Activated T-helper 17 cell treated with anti-CD3 and anti-CD28 coated beads, Interleukin-2, amount 50 U/mL, for 72 hours (primary cell): ENCODE measurements at places on chromosomes 6 and 20. TPM values are rescaled to one million over a fixed set of nuclear protein-coding genes. Genes with fewer than 3 reads are reported as not detected.
A peak's percentile ranks its signal among the peaks of the same experiment; 100 is the strongest.

DNA sequence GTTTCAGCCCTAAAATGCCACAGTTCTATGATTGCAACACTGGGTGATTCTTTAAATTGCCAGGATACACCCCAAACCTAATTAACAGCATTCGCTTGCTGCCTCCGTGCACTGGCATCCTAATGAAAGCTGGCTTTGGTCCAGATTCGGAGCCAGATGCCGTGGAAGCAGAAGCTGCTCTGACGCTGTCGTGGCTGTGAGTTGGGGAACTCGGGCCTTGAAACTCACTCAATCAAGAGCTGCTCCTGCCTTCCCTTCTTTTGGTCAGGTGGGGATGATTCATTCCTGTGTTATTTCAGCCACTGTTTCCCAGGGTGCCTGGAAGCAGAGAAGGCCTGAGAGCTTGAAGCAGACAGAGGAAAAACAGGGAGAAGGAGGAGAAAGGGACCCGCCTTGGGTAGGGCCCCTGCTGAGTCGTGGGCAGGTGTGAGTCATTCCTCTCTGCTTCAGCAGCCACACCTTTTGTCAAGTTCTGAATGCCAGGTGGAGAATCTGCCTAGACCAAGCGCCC lies 36.2 kb upstream of the DSP start:
- ATAC-seq, result peak; percentile 45

GRCh38 chr6:151286214-151286613 lies 46.4 kb downstream of the AKAP12 start:
- no peak for ATAC-seq

The TMEM151B gene
- 0.05 TPM for total RNA-seq

The C2 gene
- total RNA-seq, result 0.58 TPM

- no peak for ATAC-seq
Observed at GRCh38 chr20:61052195-61052750, 199.8 kb upstream of the CDH4 start.

- no peak for ATAC-seq
Observed at GRCh38 chr6:128350416-128351254, 169.8 kb downstream of the PTPRK start.

The REV3L gene
- 20.7 TPM for total RNA-seq

The SIRPA gene
- 0.05 TPM for total RNA-seq

The NOX3 gene
- total RNA-seq, result not detected

DNA sequence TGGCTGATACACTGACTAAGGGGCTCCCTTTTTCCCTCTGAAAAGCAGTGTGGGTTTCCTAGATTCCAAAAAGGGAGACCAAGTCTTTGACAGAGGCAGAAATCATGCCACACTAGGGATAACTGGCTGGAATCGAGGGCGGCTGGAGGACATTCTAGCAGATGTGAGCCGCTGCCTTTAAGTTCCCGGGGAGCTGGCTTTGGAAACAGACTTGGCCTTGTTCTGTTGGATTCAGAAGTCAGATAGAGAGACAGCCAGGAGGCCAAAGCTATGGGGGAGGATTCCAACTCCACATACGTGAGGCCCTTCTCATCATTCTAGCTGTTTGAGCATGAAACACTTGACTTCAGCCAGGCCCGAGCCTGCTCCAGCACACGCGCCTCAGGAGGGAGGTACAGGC lies 109.9 kb upstream of the FOXC1 start:
- ATAC-seq, result no peak

The NR2E1 gene
- total RNA-seq, result not detected

The KCNK16 gene
- total RNA-seq, result not detected

The CCM2L gene
- total RNA-seq, result not detected

DNA sequence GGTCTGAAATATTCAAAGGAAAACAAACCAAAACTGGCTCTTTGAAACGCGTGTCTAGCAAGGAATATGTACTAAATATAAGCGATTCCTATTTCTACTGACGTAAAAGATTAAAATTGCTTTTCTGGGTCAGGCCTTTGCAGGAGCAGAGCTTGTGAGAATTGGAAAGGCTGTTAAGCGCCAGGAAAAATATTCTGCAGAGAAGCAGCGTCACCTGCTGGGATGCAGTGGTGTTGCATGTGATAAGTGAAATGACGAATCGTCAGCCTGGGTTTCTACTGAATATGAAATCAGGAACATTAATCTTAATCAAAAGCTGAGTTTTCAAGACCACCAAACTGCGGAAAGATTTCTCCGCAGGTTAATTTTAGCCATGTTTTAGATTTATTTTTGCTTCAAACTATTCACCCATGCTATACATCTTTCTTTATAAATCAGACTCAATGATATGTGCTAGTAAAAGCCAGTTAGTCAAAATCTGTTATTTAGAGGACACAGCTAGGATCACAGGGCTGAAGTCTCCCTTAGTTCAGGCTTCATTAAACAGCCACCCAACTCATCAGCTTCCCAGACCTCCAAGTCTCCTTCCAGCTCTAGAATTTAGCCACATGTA lies 67.4 kb downstream of the ALDH8A1 start:
- no peak for ATAC-seq

DNA sequence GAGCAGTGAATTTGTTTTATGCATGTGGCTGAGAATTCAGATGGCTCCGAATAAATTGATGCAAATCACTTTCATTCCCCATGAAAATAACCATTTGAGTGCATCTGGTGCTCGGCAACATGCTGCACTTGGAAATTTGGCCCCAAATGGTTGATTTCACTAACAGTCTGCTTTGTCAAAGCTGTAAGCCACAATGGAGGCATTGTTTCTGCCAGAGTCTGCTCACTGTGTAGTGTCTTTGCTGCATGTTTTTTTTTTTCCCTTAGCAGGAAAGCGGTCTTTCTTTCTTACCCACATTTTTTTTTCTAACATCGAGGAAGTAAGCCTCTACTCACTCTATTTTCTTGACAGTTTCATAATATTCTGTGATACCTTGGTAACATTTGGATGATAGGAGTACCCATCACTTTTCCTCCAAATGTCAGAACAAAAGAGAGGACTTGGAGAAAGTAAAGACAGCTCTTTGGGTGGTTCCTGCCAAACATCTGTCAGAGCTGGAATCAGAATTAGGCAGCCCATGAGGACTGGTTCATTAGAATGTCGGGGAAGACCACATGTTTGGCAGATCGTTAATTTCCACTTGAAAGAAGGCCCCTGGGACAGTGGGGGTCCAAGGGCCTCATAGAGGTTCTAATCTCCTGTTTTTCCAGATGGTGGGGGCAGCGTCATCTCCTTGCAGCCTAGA lies 149.5 kb downstream of the DOK5 start:
- no peak for ATAC-seq

DNA sequence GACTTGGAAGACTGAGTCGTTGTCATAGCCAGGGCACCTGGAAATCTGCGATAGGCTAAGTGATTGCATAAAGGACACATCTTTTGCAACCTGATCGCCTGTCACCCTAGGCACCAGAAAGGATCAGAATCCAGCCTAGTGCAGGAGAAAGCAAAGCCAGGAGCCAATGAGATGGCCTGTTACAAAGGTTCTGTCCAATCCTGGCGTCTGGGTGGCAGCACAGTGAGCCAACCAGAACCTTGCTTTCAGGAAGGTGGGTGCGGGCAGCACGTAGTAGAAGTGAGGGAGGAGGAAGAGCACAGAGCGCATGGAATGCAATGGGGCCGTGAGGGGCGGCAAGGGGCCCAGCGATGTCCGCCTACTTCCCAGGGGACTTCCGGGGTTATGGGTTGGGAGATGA lies 120.4 kb upstream of the GGTLC1 start:
- ATAC-seq, result peak; percentile 67

The IL20RA gene
- total RNA-seq, result 0.06 TPM

The BMP2 gene
- not detected for total RNA-seq

The C6orf132 gene
- total RNA-seq, result 0.22 TPM

The FAM83C gene
- total RNA-seq, result not detected

GRCh38 chr6:168609914-168610490 lies 169.0 kb downstream of the SMOC2 start:
- ATAC-seq, result no peak

The HELZ2 gene
- total RNA-seq, result 12.6 TPM

GRCh38 chr20:52859156-52859876 lies 112.8 kb upstream of the TSHZ2 start:
- ATAC-seq, result no peak

DNA sequence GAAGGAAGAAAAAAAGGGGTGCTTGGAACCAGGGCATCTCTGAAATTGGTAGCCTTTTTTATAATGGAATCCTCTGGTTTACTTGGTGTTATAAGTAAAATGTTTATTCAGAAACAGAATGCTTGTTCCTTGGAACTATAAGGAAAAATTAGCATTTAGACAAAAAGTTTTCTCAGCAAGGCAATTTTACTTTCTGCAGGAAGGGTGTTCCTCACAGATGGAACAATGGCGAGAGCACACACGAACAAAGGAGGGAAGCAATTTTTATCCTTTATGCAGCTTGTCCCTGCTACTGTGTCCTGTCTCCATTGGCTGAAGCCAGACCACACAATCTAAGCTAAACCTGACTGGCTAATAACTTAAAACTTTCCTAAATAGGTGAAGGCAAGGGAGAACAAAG lies 22.7 kb upstream of the FANCE start:
- ATAC-seq, result no peak

- ATAC-seq, result no peak
Observed at GRCh38 chr6:163608204-163608644, 193.7 kb downstream of the QKI start.

- no peak for ATAC-seq
Observed at GRCh38 chr6:16130437-16130891, 1.6 kb downstream of the MYLIP start.

DNA sequence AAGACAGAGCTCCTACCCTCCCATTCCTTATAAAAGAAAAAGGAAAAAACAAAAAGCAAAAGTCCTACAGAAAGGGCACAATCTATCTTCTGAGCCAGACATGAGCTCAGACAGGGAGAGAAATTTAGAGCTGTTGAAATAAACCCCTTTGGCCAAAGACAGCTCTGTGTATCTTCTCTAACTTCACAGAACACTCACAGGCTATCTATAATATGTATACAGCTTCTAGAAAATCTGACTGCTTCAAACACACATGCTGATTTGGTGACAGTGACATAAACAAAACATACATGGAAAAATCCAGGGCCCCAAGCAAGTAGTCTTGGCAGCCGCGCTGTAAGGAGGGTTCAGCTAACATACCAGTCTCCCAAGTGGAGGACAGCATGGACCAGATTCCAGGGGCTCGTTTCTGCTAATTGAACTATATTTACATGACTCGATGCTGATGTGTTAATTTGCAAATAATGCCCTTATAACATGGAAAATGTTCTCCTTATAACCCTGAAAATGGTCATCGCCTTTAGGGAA lies 37.0 kb downstream of the MTFR2 start:
- no peak for ATAC-seq

The EPPIN gene
- total RNA-seq, result not detected

GRCh38 chr6:15342114-15342513 lies 96.2 kb downstream of the JARID2 start:
- ATAC-seq, result no peak

The CAGE1 gene
- 0.16 TPM for total RNA-seq

GRCh38 chr6:90209527-90209926 lies 87.1 kb downstream of the BACH2 start:
- no peak for ATAC-seq

- no peak for ATAC-seq
Observed at GRCh38 chr20:44739942-44740341, 5.7 kb upstream of the KCNK15 start.

GRCh38 chr6:127912914-127913313 lies 12.1 kb upstream of the THEMIS start:
- no peak for ATAC-seq

The VNN1 gene
- total RNA-seq, result not detected

The PHACTR1 gene
- total RNA-seq, result 1.5 TPM

DNA sequence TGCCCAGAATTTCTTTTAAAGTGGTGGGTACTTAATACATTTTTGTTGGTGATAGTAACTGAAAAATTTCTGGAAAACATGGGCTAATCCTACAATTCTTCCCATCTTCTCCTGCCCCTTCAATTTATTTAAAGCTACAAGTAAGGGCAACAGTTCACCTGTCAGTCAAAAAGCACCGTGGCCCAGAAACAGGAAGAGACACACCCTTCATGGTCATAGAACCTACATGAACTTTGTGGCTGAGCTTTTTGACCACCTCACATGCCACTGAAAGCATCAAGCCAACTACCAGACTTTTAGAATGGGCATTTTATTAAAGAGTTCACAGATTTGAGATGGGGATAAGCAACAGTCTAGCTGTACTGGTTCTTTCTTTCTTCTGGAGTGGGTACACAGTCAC lies 201.1 kb upstream of the CNR1 start:
- ATAC-seq, result no peak

- peak; percentile 58 for ATAC-seq
Observed at GRCh38 chr6:47698342-47698787, at the start of gene ADGRF4. TSS of gene ADGRF4 (plus strand) at chr6:47698580. CDS start at chr6:47707246, 8,666 bp downstream.

The LY6G6D gene
- not detected for total RNA-seq

The KIF25 gene
- 1.8 TPM for total RNA-seq

The GNAS-AS1 gene
- 1.0 TPM for total RNA-seq

The BPIFB1 gene
- not detected for total RNA-seq

The GCM1 gene
- 0.11 TPM for total RNA-seq

DNA sequence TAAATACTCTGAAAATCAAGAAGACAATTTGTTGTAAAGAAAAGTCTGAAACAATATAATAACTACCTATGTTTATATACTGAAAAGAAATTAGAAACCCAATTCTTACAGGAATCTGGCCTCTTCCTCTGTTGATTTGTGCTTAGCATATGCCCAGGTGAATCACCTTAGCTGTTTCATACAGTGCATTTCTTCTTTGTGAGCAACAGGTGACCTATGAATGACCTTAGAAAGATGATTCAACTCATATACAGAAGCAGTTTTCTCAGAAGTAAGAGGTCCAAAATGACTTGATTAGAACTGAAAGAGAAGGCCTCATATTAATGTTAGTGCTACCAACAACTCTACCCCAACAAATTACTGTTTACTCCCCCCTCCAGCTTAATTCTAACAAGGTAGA lies 419.5 kb upstream of the ID4 start:
- ATAC-seq, result peak; percentile 34

GRCh38 chr6:157904999-157905398 lies 76.7 kb upstream of the SYNJ2 start:
- no peak for ATAC-seq
